Sigmoid colon (tissue), 7 donors: ENCODE measurements at places on chromosomes 5 and 9.

GRCh38 chr5:149936044-149936699 is 8.4 kb downstream of the PDE6A start:
- no peak for DNase-seq

DNA sequence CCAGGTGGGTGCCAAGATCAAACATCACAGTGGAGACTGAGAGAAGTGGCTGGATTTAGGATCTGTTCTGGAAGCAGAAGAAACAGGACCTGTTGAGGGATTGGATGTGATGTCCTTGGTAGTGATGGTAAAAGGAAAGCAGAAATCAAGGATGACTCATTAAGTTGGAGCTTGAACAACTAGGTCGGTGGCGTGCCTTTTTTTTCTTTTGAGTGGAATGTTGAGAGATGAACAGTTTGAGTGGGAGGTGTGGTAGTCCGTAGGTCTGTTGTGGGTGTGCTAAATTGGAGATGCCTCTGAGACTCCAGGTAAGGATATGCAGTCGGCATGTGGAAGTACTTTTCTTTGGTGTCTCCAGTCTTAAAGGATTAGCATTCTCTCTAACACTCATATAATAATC is 92.1 kb upstream of the IL12B start:
- no peak for DNase-seq

DNA sequence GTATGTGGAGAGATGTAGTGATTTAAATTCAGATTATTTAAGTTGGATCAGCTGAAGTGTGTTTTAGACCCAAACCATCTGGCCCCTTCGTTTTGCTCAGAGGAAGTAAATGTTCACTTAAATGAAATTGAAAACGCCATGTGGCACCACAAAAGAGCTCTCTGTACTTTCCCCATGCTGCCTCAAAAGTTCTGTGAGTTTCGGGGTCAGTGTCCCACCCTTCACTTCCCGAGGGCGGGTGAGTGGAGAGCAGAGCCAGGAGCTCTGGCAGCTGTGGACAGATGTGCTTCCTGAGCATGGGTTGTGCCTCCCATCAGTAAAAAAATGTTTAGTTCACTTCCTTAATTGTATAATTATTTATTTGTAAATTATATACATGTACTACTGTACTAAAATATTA is 48.4 kb downstream of the PSD2 start:
- no peak for DNase-seq

DNA sequence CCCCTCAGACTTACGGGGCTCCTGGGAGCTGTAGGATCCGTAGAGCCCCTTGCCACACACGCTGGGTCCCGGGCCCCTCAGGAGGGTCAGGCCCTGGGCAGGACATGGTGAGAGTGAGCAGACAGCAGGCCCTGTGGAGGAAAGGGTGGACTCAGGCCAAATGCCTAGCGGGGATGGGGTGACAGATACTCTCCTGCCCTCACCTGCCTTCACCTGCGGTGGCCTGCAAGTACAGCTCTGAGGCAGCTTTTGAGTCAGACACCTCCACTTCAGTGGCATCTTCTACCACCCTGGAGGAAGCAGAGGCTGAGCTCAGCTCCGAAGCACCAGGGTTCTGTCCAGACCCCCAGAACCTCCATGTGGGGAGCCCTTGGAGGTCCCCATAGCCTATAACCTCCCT is 26.2 kb downstream of the SLC35A4 start:
- no peak for DNase-seq

GRCh38 chr9:116196806-116197205 is 43.2 kb downstream of the PAPPA start:
- DNase-seq = no peak

GRCh38 chr9:88025411-88026117 is 51.2 kb upstream of the CDK20 start:
- no peak for DNase-seq

- no peak for DNase-seq
Measured at GRCh38 chr5:113338628-113339027, 96.2 kb downstream of the TSSK1B start.

DNA sequence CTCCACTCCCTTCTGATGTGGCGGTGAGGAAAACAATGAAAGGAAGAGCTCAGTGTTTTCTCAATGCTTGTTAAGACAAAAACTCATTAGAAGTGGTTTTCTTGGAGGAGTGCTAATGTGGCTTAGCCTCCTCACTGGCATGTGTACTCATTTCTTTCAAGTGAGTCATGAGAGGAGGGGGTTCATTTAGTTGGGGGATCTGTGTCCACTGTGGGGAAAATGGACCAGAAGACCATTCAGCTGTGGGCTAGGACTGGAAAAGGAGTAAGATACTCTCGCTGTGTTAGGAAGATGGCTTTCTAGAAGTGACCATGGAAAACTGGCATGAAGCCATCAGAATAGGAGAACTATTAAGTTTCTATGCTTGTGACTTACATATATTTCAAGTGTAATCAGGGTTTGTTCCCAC is 23.5 kb downstream of the KLF9 start:
- DNase-seq = no peak

DNA sequence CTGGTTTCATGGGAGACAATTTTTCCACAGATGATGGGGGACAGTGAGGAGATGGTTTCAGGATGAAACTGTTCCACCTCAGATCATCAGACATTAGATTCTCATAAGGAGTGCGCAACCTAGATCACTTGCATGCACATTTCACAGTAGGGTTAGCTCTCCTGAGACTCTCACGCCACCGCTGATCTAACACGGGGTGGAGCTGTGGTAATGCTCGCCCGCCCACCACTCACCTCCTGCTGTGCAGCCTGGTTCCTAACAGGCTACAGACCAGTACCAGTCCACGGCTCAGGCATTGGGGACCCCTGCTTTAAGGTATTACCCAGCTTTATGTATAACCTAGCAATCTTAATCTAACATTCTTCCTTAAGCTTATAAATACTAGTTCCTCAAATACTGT is 35.6 kb downstream of the TTC39B start:
- DNase-seq = no peak

DNA sequence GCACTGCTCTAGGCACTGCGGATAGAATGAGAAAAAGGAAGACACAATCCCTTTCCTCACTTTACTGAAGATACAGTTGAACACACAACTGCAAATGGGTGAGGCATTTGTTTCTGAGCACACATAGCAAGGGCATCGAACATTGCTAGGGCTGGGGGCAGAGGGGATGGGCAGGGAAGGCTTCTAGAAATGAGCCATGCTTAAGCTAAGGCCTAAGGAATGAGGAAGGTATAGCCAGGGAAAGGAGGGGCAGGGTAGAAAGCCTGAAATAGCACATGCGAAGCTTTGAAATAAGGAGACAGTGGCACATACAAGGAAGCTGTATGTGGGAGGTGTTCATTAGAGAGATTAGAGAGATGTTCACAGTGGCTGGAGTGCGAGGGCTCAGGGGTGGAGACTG is 92.7 kb downstream of the KIF4B start:
- DNase-seq = no peak

- DNase-seq = peak; percentile 33
Measured at GRCh38 chr5:592158-592557, 20.0 kb upstream of the CEP72 start.

DNA sequence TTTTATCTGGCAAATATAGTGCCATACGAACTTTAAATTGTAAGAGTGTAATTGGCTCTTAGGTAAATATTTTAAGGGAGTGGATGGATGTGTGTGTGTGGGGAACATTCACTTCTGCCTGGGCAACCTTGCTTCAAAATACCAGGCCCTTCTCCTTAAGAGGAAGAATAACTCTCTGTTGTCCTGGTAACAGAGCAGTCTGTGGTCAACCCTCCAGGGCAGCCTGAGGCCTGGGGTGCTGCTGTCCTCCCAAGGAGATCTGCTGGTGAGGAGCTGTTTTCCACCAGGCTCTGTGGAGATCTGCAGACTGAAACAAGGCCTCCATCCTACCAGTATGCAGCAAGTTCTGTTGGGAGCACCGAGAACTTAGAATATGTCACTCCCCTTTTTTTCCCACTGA is 325.2 kb downstream of the PSAT1 start:
- no peak for DNase-seq

DNA sequence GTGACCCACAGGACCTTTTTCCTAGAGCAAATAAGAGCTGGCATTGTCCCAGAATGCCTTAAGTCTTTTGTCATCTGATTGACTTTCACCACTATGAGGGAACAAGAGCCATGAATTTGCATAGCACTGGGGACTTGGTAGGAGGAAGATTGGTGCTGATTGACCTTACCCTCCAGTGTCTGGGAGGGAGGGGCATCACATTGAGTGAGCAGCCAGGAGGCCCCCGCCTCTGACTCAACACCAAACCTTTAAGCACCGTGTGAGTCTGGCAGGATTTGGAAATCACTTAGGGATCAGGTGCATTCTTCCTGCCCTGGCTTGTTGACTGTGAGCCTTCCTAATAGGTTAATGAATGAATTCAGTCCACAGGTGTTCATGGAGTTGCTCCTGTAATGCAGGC is 40.7 kb downstream of the WNK2 start:
- DNase-seq = no peak

DNA sequence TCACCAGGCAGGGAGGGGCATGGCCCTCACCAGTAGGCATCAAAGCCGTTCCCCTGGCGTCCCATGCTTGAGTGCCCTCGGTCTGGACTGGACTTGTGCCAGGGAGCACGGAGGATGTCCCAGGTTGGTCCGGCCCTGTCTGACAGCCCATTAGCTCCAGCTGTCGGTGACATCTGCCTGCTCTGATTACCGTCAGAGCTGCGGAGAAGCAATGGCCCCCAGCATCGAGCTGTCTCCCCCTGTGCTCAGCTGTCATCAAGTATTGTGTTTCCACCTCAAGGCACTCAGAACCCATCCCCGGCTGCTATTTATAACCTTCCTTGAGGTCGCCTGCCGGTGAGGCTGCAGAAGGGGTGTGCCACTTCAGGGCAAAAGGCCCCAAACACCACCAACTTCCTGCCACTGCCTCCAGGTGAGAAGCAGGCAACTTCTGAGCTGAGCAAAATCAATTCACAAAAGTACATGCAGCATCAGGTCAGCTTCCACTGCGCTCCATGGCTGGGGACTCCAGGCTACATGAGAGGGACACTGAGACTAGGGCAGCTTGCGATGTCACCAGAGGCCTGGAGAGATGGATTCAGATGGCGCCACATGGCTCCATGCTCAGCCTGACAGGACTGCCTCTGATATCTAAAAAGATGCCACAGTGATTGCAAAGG is 142.7 kb downstream of the C5orf15 start:
- DNase-seq = no peak

GRCh38 chr5:1118738-1119137 is 6.9 kb upstream of the SLC12A7 start:
- DNase-seq = peak; percentile 82

DNA sequence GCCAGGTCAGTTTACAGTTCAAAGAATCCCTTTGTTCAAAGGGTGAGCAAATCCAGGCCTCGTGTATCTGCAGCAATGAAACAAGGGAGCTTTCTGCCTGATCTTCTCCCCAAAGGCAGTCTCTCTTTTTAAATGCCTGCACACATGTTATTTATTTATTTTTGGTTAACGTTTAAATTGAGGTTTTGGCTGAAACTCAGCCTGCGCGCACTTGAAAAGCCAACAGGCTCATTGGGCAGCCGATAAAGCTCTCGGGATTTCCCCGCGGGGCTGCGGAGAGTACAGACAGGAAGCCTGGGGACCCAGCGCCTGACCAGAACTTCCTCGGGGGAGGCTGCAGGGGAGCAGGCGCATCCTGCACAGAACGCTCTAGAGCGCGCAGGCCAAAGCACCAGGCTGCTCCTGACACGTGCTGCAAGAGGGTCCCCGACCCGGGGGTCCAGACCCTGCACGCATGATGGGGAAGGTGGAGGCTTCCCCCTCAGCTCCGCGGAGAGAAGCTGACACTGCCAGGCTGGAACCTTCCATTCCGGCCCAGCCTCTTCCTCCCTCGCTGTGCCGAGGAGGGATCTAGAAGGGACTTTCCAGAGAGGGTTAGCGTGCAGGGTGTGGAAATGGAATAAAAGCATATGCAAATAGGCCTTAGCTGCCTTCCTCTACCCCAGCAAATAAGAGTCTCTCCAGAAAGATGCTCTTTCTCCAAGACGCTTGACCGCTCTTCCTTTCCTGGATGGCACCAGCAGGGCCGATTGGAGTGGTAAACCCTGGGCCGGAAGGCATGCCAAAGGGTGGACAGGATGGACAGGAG is 46.1 kb downstream of the PTTG1 start:
- DNase-seq = peak; percentile 81

DNA sequence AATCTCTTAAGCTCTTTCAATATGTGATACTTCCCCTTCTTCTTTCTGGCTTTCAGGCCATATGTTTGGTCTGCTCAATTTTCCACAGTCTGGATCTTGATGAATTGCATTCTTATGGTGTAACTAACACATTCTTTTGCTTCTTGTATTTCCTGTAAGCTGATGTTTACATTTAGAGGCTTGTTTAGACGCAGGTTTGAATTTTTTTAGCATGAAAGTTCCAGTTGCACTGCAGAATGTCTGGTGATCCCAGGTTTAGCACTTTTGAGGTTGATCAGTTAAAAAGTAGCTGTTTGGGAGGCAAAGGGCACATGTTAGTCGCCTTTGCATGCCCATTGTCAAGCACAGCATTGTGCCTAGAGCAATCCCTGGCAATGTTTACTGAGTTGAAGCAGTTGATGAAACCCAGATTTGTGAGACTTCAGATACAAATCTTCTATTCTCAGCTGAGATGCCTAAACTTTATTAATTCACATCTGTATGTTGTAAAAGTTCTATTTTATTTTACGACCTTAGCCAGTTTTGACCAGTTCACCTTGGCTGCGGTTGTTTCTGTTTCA is 59.6 kb upstream of the SPATA31C2 start:
- no peak for DNase-seq

DNA sequence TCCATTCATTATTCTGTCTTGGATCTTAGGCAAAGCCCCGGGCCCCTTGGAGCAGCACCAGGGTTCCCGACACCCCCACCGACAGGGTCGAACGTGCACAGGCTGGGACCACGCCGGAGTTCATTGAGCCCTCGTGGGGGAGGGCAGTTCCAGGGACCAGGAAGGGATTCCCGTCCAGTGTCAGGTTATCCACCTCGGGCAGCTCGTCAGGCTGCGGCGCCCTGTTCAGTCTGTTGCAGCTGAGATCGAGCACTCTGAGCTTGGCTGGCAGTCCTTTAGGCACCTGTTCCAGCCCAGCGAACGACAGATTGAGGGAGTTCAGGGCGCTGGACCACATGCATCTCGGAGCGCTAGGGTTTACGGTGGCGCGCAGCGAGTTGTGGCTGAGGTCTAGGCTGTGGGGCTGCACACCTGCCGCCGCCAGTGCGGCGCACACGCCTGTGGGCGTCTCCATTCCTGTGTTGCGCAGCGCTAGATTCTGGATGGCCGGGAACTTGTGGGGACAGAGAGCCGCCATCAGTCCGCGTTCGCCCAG is 1.1 kb downstream of the CD14 start:
- DNase-seq = no peak

DNA sequence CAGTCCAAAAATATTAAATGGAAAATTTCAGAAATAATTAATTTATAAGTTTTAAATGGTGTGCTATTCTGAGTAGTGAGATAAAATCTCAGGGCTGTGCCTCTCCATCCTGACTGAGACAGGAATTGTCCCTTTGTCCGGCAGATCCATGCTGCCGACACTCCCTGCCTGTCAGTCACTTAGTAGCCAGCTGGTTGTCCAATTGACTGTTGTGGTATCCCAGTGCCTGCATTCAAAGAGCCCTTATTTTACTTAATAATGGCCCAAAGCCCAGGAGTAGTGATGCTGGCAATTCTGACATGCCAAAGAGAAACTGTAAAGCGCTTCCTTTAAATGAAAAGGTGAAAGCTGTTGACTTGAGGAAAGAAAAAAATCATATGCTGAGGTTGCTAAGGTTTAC is 157.5 kb downstream of the ENC1 start:
- DNase-seq = no peak
